Brain pericyte (primary cell): ENCODE measurements at places on chromosomes 12 and 14.

DNA sequence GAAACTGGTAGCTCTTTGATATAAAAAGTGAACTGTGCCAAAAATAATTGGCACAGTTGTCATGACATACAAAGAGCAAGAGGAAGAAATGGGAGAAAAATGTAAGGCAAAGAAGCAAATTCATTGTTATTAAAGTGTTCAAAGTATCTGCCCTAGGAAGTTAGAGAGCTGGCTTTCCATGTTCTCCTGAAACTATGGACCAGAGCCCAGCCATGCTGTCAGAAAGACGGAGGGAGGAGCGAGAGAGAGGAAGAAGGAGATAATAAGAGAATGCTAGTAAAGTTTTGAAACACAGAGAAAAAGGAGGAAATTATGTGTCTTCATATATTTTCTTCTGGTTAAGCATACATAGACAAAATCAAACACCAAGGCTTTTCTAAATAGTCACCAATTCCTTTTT is 78.1 kb upstream of the PELI2 start:
- no peak for DNase-seq

DNA sequence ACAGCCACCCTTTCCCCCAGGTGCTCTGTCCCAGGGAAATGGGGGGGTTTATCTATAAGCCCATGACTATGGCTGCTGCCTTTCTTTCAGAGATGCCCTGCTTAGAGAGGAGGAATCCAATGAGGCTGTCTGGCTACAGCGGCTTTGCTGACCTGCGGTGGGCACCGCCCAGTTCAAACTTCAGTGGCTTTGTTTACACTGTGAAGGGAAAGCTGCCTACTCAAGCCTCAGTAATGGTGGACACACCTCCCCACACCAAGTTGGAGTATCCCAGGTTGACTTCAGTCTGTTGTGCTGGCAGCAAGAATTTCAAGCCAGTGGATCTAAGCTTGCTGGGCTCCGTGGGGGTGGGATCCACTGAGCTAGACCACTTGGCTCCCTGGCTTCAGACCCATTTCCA is 869.2 kb downstream of the SLC6A15 start:
- DNase-seq = no peak

GRCh38 chr12:52488736-52489135 is 4.3 kb downstream of the KRT6A start:
- DNase-seq = no peak

- no peak for DNase-seq
Observed at GRCh38 chr14:22598896-22599244, 770 bp downstream of the ABHD4 start.

GRCh38 chr14:89637581-89637980 is 220.5 kb upstream of the FOXN3 start:
- DNase-seq = no peak

DNA sequence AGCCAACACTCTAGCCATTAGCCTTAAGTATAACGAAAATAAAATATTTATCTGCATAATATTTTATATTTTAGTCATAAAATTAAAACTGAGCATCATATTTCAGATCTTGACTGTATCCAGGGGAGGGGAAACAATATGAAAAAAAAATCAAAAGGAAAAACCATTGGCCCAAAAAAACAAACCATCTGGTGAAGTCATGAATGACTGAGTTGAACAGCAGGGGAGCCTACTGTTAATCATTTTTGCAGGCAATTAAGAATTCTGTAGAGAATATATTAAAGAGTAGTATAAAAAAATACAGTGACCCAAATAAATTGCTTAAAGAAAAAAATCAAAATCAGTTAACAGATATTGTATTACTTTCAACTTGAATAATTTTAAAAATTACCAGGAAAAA is 224.8 kb downstream of the C12orf50 start:
- DNase-seq = no peak
